CD4-positive, alpha-beta T cell treated with Interleukin-15 for 1 hour (primary cell): ENCODE measurements at places on chromosomes 5 and 9.

DNA sequence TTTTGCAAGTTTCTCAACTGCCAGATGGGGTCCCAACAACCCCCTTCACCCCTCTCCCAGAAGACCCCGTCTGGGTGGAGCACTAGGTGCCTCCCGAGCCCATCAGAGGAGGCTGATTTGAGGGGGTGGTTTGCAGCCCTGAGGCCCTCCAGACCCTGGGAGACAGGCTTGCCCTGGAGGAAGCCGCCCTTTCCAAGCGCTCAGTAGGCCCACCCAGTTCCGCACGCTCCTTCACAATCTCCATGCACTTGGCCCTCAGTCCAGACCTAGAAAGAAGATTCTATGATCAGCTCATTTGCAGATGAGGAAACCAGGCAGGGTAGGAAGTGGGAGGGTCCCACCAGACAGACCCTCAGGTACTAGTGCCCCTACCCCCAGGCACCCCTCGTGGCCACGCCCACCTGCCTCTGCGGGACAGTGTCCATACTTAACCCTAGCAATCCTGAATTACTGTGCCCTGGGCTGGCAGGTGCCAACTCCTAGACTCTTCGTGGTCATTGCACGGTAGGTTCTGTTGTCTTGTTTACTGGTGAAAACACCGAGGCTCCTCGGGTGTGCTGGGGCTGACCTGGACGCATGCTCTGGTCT is 22.3 kb downstream of the OR2V1 start:
- no peak for DNase-seq

DNA sequence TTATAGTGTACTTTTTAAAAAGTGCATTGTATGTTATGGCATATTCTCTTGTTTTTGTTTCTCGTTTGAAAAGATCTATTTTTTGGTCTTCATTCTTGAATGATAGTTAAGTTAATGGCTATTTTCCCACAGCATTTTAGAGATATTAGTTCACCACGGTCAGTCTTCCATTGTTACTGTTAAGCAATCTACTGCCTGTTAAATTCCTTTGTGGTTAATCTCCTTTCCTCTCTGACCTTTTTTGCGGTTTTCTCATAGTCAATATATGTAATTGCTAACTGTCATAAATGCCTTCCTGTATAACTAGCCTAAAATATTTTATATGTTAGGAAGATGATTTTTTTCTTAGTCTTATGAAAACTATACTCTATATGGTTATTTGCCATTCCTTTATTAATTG is 250.8 kb upstream of the FBXL7 start:
- DNase-seq, result no peak

- peak; percentile 21 for DNase-seq
Observed at GRCh38 chr5:50564079-50564478, 102.4 kb upstream of the PARP8 start.

DNA sequence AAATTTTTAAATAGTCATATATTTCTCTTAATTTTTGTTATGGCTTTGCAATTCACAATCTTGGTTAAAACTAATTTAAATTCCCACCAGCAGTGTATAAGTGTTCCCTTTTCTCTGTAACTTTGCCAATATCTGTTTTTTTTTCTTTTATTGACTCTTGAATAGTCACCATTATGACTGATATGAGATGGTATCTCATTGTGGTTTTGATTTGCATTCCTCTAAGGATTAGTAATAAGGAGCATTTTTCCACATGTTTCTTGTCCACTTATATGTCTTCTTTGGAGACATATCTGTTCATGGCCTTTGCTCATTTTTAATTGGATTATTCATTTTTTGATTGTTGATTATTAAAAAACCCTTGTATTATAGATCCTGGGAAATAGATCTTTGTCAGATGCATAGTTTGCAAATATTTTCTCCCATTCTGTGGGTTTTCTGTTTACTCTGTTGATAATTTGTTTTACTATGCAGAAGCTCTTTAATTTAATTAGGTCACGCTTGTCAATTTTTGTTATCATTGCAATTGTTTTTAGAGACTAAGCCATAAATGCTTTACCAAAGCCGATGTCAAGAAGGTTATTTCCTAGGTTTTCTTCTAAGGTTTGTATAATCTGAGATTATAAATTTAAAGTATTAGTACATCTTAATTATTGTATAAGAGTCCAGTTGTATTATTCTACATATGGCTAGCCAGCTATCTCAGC is 610.9 kb downstream of the CHSY3 start:
- no peak for DNase-seq

- DNase-seq, result no peak
Observed at GRCh38 chr9:21761309-21761901, 41.0 kb upstream of the MTAP start.
